ENCODE measurements at places on chromosomes 4 and X. TPM values are rescaled to one million over a fixed set of nuclear protein-coding genes. Genes with fewer than 3 reads are reported as not detected.

Gene STPG2
- total RNA-seq, result not detected

Gene NCAPG
- 54.0 TPM for total RNA-seq

Gene PRKX
- total RNA-seq, result 23.3 TPM

DNA sequence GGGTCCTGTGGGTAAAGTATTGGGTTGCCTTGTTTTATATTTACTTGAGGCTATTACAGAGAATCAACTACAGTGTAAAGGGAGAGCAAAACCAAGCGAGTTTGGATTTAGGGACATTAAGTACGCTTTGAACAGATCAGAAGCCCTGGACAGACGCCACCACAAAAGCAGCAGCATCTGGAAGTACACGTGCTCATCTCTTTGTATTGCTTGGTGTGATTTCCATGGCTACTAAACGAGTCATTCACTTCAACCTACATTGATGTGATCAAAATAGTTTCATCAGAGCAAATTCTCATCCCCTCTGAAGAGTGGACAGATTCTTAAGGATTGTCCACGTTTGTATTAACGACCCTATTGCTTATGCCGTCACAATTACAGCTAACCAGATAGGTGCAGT is 85.1 kb downstream of the SORBS2 start:
- no peak for DNase-seq

DNA sequence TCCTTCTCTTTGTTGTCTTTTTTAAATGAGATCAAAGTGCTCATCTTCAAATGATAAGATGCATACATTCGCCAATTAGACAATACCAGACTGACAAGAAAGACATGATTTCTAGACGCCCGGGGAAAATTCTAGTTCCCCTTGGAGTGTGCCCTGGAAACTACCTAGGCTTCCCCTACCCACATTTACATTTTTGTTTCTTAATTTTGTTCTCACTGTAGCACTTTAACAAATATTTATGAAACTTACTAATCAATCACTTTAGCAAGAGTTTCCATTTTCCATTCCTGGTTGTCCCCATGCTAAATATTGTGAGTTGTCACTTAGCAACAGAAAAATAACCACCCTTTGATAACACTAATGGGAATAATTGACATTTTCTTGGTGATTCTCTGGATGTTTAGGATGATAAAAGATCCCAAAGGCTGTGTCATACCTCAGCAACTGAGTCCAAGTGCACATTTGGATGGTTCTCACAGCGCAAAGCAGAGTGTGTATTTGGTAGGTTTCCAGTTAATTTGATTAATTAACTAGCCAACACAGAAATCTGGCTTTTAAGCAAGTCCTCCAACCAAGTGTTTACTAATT is 69.6 kb downstream of the FGFBP1 start:
- DNase-seq, result no peak

Gene CCSER1
- 3.6 TPM for total RNA-seq

Gene SORCS2
- 1.6 TPM for total RNA-seq

Gene CLIC2
- total RNA-seq, result not detected

DNA sequence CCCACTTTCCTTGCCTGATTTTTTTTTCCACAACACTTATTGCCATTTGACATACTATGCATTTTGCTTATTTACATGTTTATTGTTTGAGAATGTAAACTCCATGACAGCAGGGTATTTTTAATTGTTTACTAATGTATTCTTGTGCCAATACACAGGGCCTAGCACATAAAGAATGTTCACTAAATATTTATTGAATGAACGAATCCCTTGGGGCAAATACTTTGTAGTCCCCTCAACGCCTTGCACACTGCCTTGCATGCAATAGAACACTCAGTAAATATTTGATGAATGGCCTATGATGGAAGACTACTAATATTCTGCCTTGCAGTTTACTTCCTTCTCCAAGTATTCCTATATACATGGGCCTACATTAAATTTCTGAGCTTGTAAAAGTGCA is 1.4 kb upstream of the PRPS1 start:
- DNase-seq, result no peak

DNA sequence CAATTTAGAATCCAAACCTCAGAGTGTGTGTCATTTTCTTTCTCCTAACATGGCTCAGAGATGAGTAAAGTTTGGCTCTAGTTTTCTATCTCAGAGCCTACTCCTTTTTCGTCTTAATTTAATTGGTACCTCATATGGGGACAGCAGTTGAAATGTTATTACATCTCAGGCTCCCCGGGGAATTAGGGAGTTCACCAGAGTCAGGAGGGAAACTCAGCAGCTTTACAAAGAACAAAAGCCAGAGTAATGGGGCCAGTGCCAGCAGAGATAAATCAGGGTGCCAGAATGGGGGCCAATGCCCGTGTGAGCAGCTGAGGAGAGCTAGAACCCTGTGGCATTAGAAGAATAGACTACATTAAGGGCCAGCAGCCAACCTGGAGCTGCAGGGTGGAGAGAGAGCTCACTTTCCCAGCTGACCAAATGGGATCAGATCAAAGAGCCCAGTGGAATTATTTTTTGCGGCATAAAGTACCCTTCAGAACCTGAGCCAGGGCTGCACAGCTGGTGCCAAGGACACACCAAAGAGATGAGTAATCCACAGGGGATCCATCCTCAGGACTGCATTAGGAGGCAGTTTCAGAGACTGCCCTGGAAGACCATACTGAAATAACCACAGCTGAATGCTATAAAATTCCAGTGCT is 207.1 kb upstream of the DKK2 start:
- no peak for DNase-seq

GRCh38 chr4:52822972-52823701 is 39.0 kb upstream of the RASL11B start:
- no peak for DNase-seq

GRCh38 chr4:182144626-182145333 is 98.4 kb upstream of the TENM3 start:
- DNase-seq, result peak; percentile 44

DNA sequence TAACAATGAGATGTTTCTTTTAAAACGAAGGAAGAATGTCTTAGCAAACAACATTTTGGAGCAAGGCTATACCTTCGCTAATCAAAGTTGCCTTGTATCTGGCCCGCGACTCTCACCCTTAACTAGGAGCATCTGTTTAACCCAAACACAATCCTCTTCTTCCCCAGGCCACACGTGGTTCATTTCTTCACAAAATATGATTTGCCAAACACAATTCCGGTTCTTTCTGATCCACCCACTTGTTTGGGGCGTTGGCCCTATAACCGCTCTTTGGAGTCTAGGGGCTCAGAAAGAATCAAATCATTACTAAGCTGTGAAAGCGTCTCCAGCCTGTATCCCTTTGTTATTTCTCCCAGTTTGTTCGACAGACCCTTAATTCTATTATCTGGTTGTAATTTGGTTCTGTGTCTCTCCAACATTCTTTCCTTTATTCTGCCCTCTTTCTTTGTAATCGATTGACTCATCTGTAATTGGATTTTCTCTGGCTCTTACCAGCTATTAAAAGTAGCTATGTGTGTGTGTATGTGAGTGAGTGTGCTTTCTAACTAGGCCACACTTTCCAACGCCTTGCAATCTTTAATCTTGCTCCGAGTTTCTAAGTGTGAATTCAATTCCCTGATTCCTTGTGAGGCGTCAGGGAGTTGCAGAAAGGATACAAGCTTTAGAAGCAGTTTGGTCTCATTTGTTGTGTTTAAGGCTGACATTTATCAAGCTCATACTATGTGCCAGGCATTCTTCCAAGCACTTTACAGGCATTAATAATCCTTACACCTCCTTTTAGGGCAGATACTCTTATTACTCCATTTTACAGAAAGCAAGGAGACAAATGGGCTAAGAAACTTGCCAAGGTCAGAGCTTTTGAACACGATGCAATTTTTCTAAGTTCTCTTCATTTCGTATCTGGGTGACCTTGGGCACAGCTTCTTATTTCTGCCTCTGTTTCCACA is 138.6 kb upstream of the CPEB2 start:
- DNase-seq, result no peak

Gene MAGEA2
- total RNA-seq, result not detected

GRCh38 chr4:145904413-145905177 is 34.0 kb downstream of the ZNF827 start:
- no peak for DNase-seq

- no peak for DNase-seq
Measured at GRCh38 chr4:81876106-81876505, 404.4 kb upstream of the RASGEF1B start.

DNA sequence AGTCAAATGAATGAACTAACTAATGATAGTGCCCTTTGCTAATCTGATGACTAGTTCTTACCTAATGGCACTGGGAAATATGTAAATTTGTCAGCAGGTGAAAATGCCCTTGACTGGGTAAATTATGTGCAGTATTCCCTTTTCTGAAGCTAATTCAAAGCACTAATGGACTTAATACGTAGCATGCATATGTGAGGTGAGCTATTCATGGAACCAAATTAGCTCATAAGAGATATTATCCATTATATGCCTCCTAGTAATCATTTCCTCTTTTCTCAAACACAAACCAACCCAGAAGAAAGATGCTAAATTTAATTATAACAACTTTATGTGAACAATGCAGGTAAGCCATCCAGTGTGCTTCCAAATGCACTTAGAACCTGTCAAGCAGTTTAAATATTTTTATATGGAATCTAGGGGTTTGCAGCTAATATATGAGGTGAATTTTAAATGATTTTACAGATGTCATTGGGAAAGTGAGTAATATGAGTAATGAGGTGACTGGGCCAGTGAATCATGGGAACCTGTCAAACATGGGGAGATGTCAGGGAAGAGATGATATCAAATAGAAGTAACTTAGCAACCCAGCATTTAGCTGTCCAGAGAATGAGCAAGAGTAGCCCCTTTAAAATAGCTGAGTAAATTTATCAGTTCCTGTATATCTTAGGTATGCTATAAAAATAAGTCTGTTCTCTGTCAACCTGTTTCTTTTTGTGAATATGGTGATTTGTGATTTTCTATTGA is 315.0 kb downstream of the AFF2 start:
- no peak for DNase-seq

All from Caco-2 (cell line).